LoVo (cell line): ENCODE measurements at places on chromosomes 2 and 18.

- peak; percentile 44 for DNase-seq
These were observed 1.7 kb downstream of the NCK2 start for GRCh38 chr2:105746177-105747080.

- DNase-seq, result no peak
These were observed 306.9 kb downstream of the ZNF516 start for GRCh38 chr18:76188097-76188496.

- peak; percentile 15 for DNase-seq
These were observed 971.3 kb upstream of the FAM98A start for GRCh38 chr2:34570266-34570872.

DNA sequence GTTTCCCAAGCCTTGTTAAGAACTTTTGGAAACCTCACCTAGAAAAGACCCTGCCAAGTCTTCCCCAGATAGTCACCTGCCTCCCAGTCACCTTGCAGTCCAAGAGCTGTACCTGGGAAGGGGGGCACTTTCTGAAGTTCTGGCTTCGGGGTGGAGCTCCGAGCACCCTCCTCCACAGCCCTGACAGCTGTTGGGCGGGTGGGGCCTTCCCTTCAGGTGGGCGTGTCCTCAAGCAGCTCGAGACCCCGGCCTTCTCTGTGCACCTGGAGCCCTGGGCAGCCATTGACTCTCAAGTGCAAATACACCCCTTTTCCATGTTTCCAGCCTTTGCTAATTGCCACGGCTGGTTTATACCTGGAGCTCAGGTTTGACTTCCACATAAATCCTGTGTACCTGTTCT, 37.0 kb upstream of the IGFBP5 start:
- DNase-seq, result no peak

DNA sequence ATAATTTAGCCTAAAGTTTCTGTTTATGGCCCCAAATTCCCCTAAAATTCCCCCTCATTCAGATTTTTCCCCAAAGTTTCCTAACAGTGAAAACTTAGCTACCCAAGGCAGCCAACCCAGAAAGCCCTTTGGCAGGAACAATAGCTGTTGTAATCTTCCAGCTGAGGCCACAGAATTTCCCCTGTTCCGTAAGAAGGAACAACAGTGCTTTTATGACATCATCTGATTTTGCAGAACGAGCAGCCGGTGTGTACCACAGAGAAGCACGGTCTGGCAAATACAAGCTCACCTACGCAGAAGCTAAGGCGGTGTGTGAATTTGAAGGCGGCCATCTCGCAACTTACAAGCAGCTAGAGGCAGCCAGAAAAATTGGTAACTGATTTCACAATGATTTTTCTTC, 6.3 kb downstream of the TNFAIP6 start:
- no peak for DNase-seq

- DNase-seq, result peak; percentile 81
These were observed 230.9 kb upstream of the SMAD2 start for GRCh38 chr18:48161191-48161910.

- no peak for DNase-seq
These were observed 244.7 kb downstream of the HRH4 start for GRCh38 chr18:24704946-24705630.

DNA sequence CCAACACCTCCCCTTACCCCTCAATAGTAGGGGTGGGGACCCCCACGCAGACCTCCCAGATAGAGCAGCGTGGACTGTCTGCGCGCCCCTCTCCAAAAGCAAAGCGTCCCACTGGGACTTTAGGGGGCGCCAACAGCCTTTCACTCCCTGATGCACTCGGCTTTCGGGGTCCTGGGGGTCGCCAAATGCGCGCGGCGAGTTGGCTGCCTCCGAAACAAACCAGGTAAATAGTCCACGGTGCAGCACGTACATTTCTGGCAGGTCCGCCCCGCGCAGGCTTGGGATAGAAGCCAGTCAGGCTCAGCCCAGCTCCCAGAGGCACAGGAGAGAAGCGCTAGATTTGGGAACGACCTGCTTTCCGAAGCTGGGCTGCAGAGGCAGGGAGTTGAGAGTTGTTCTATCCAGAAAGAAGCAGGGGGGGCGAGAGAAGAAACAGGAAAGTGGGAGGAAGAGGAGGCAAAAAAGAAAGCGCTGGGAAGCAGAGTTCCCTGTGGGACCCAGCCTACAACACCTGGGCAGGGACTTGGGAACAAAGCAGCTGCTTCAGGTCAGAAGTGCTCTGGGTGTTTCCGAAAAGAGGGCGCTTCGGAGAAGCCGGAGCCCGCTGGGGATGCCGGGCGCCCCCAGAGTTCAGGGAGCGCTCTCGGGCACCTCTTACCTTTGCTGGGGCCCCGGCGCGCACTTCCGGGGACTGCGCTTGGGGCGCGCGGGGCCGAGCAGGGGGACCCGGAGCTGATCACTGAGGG, 544 bp downstream of the EVA1A start:
- DNase-seq, result no peak

DNA sequence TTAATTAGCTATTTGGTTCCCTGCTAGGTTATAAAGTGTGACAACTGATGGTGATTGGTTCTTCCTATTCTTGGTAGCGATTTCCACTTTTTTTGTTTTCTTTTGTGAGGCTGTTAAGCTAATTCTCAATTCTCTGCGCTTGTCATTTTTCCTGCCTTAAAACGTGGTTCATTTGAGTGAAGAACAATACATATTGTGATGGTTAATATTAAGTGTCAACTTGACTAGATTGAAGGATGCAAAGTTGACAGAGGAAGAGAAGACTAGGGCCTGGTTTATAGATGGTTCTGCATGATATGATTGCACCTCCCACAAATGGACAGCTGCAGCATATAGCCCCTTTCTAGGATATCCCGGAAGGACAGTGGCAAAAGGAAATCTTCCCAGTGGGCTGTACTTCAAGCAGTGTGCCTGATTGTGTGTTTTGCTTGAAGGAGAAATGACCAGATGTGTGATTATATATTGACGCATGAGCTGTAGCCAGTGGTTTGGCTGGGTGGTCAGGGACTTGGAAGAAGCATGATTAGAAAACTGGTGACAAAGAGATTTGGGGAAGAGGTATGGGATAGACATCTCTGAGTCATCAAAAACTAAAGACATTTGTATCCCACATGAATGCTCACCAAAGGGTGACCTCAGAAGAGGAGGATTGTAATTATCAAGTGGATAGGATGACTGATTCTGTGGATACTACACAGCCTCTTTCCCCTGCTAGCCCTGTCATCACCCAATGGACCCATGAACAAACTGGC, 39.4 kb upstream of the ZNF804A start:
- DNase-seq, result no peak

DNA sequence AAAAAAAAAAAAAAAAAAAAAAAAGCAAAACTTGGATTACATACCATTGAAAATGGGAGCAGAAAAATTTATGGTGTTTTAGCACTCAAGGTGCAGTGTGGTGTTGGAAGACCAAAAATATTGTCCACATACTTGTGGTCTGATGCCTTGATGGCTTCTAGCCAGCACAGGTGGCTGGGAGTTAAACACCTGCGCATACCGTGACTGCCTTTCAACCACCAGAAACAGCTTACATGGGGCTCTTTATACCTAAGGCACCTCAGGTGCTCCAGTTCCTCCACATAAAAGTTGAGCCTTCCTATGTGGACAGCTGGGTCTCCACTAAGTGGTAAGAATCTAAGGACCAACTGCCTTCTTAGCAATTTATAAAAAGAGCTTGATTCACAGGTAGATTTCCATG, 802.6 kb upstream of the CELF4 start:
- no peak for DNase-seq

DNA sequence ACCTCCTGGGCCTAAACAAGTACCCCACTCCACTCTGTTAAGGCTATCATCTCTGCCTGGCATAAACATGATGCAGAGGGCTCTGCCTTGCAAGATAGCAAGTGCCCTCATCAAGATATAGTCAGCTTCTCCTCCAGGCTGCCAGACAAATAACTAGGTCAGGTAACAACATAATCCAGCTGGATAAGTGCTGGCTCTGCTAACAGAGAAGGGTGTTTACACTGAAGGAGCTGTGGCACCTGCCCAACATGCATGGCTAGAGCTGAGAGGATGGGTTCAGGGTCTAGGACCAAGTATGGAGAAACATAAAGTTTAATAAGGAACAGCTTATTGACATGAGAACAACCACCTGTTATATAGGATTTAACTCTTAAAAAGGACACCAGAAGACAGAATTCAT, 42.8 kb downstream of the DLGAP1 start:
- DNase-seq, result no peak

DNA sequence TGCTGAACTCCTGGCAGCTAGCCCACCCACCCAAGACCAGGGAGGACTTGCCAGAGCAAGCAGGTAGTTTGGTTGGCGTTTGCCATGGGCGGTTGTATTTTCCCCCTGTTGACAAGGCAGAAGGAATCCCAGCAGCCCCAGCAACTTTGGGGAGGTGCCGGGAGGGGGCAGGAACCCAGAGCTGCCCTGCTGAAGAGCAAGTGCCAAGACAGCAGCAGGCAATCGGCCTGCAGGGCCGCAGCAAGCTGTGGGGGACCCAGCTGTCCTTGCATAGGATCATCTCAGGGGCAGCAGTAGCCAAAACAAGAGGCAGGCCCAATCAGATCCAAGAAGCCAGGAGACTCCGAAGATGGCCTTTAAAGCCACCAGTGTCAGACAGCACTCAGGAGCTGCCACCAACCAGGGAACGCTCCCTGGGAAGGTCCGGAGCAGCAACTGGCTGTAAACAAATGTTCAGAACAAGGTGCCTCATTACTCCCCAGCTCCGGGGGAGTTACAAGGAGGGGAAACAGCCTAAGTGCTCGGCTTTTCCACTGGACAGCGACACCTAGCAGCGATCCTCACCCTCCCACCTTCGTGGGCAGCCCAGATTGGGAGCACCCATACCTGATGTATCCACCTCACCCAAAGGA, 2.1 kb downstream of the ST8SIA5 start:
- DNase-seq, result no peak

GRCh38 chr18:26228562-26229260, 2.5 kb downstream of the TAF4B start:
- no peak for DNase-seq

- DNase-seq, result no peak
These were observed 520.5 kb downstream of the KCNJ3 start for GRCh38 chr2:155218945-155219344.

DNA sequence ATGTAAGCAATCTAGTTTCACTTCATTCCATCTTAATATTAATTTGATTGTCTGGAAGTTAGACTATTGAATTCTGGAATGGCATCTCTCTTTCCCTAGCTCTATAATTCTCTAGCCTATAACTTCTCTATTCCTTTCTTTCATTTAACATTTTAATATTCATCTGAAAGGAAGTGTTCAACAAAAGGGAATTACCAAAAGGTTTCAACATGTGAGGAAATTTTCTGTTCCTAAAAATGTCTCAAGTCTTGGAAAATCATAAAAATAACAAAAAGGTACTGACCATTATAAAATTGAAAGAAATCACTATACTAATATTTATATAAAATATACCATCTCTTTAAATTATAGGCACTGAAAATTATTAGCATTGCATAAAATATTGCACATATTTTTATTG, 228.7 kb downstream of the TXNL1 start:
- no peak for DNase-seq

GRCh38 chr18:62399781-62400308, 74.7 kb downstream of the TNFRSF11A start:
- DNase-seq, result peak; percentile 53

- no peak for DNase-seq
These were observed 79.9 kb upstream of the FAM237A start for GRCh38 chr2:206562375-206562774.

DNA sequence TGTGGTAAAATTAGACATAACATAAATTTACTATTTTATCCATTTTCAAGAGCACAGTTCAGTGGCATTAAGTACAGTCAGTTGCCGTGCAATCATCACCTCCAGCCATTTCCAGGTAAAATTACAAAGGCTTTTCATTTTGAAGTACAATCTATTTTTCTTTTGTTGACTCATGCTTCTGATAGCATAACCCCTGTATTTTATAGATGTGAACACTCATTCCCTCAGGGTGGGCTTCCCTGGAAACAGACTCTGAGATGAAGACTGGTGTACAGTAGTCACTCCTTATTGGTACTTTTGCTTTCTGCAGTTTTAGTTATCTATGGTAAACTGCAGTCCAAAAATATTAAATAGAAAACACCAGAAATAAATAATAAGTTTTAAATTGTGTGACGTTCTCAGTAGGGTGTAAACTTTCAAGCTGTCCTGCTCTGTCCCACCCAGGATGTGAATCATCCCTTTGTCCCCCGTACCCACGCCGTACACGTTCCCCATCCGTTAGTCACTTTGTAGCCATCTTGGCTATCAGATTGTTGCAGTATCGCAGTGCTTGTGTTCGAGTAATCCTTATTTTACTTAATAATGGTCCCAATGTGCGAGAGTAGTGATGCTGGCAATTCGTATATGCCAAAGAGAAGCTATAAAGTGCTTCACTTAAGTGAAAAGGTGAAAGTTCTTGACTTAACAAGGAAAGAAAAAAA, 41.1 kb upstream of the NAB1 start:
- peak; percentile 88 for DNase-seq

DNA sequence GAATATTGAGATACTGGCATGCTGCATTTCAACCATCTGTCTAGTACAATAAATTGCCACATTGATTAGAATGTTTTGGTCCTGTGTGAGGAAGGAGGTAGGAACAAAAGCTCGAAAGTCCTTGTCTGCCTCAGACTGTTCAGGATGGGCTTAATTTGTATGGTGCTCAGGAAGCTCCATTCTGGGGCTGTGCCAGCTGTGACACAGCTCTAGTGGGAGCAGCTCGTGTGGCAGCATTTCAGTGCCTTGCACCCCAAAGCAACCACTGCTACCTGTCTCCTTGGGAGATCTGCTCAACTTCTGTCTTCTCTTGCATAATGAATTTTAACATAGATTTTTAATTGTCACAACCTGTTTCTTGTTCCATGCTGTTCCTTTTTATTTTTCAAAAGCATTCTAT, 144.4 kb upstream of the THUMPD2 start:
- DNase-seq, result no peak

DNA sequence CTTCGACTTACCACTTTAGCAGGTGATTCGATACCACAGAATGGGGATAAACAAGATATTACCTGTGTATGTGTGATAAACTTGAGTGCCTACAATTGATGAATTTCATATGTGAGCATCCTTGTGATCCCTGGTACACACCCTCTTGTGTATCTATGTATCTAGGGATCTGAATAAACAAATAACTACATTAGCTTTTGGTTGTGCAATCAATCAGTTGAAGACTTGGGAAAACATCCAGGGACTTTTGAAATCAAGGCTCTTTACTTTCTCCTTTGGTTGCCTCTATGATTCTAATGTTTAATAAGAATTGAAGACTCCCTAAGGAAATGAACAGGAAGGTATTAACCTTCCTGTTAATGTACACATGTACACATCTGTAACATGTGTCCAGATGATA, 97.3 kb upstream of the DCC start:
- DNase-seq, result no peak

- no peak for DNase-seq
These were observed 21.3 kb upstream of the NRXN1 start for GRCh38 chr2:51053213-51053612.

GRCh38 chr2:199382091-199382490, 75.6 kb downstream of the SATB2 start:
- DNase-seq, result no peak

GRCh38 chr18:36692371-36692770, 136.4 kb downstream of the TPGS2 start:
- DNase-seq, result no peak

DNA sequence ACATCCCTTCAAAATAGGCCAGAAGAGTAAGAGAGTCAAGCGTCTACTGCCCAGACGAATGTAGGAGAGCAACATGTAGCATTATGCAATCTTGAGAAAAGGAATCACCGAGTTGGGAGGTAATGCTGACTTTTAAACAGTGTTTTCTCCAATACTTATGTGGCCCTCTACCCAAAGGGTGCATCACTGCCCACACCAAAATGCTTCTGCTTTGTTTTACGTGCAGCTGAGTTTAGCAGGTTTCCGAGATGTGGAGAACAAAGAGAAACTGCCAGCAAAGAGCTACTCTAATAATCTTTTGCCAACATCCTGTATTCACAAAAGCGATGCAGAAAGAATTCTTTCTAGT, 63.4 kb upstream of the ZEB2 start:
- DNase-seq, result no peak
